AG04450 (cell line): ENCODE measurements at places on chromosomes 3 and 15. TPM values are rescaled to one million over a fixed set of nuclear protein-coding genes. Genes with fewer than 3 reads are reported as not detected.

GRCh38 chr3:39814007-39814406 lies 4.6 kb downstream of the MYRIP start:
- no peak for DNase-seq

- DNase-seq, result no peak
Measured at GRCh38 chr15:79529157-79529785, 97.1 kb downstream of the MINAR1 start.

- no peak for DNase-seq
Measured at GRCh38 chr15:92970656-92971055, 70.5 kb downstream of the CHD2 start.

GRCh38 chr3:197791892-197792647 lies 1.0 kb downstream of the LRCH3 start:
- DNase-seq, result no peak

GRCh38 chr3:73508330-73508954 lies 116.3 kb downstream of the PDZRN3 start:
- peak; percentile 36 for DNase-seq

Gene PLSCR5
- polyA plus RNA-seq, result not detected in 2 replicates

Gene COL6A6
- polyA plus RNA-seq, result not detected in 2 replicates

- no peak for DNase-seq
Measured at GRCh38 chr3:99472385-99472784, 166.0 kb upstream of the COL8A1 start.

DNA sequence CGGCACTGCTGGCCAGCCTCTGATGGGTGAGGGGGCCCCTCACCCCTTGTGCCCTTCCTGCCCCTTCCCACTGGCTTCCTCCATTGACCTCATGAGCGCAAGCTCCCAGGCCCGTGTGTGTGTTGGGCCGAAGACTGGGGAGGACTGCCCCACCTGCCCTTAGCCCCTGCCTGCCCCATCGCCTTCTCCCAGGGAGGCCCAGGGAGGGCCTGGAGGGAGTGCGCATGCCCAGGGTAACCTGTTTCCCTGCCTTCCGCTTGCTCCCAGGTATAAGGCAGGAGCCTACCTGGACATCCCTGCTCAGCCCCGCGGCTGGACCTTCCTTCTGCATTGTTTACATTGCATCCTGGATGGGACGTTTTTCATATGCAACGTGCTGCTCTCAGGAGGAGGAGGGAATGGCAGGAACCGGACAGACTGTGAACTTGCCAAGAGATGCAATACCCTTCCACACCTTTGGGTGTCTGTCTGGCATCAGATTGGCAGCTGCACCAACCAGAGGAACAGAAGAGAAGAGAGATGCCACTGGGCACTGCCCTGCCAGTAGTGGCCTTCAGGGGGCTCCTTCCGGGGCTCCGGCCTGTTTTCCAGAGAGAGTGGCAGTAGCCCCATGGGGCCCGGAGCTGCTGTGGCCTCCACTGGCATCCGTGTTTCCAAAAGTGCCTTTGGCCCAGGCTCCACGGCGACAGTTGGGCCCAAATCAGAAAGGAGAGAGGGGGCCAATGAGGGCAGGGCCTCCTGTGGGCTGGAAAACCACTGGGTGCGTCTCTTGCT lies 8.8 kb downstream of the DLL4 start:
- DNase-seq, result no peak

GRCh38 chr3:163422671-163423070 lies 1655.6 kb downstream of the SI start:
- DNase-seq, result no peak

DNA sequence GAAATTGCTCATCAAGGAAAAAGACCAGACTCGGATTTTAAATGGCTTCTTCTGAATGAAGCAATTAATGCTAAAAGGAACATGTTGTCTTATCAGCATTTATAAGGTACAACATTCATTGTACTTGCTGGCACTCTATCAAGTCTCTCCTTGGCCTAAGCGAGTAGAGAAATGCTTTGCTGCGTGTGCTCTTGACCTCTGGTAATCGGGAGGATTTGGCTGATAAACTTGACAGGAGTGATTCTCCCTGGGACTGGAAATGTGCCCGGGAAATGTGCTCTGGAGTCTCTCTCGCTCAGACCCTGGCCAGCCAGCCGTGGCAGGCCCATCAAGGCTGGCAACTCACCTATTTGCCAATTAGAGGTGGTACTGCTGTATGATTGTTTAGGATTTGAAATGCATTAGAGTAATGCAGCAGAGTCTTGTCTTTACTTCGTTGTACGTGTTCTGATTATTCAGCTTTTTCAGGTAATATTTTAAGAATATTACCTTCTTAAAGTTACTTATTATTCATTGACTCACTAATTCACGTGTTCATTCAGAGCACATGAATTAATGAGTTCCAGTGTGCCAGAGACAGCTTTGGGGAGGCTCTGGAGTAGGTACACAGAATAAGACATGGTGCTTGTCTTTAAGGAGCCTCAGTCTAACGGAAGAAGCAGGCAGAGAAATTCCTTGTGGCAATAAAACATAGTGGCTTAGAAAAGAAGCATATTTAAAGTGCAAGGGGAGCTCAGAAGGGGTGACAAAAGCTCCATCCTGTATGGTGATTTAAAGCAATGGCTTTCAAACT lies 48.0 kb upstream of the TPRG1 start:
- no peak for DNase-seq

Gene PLSCR4
- polyA plus RNA-seq, result 7.9 and 8.5 TPM in 2 replicates

Gene TMEM212
- polyA plus RNA-seq, result not detected in 2 replicates

Gene RBP2
- not detected in 2 replicates for polyA plus RNA-seq

Gene IL5RA
- polyA plus RNA-seq, result not detected in 2 replicates

Gene PAQR5
- 7.9 and 9.7 TPM in 2 replicates for polyA plus RNA-seq

Gene AMIGO3
- 0.11 TPM in 1 of 2 replicates, not detected in the other for polyA plus RNA-seq

- DNase-seq, result no peak
Measured at GRCh38 chr3:24160424-24161095, 215.5 kb downstream of the NR1D2 start.

Gene CYP11A1
- 0.09 and 0.14 TPM in 2 replicates for polyA plus RNA-seq

DNA sequence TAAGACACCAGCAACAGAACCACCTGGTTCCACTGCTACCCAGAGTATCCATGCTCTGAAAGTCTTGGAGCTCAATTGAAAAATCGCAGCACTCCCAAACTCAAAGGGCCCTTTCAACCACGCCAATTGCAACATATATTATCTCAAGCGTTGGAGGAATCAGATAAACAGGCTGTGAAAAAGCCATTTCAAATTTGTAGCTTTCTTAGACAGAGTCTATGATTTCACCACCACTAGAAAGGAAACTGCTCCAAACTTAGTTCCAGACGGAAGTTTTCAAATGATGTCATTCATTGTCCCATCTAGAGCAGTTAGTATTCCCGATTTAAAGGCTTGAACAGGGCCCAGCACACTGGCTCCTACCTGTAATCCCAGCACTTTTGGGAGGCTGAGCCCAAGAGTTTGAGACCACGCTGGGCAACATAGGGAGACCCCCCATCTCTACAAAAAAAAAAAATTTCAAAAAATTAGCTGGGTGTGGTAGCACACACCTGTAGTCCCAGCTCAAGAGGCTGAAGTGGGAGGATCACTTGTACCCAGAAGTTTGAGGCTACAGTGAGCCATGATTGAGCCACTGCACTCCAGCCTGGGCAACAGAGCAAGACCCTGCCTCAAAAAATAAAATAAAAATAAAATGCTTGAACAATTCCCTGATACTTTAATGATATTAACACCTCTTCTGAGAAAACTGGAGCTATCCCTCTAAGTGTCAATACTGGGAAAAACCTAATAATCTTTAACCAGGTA lies 16.8 kb downstream of the TNIK start:
- DNase-seq, result no peak

Gene OXSM
- polyA plus RNA-seq, result 15.9 and 19.7 TPM in 2 replicates

- DNase-seq, result no peak
Measured at GRCh38 chr3:138389144-138389601, 40.8 kb downstream of the MRAS start.

Gene JMJD7
- polyA plus RNA-seq, result 5.1 and 6.9 TPM in 2 replicates

DNA sequence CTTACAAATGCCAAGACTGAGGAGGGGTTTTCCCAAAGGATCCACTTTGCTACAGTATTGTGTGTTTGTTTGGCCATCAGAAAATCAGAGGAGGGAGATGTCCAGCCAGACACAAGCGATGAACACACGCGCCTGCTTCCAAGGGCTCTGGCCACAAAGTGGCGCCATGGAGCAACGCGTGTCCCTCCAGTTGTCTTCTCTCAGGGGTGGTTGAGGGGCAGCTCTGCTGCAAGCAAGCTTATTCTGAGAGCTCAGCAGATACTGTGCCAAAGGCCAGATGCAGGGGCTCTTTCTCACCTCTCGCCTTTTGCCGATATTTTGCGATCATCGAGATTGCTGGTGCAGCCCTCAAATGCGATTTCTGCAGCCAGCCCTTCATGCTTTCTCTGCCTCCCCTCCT lies 88.9 kb upstream of the OSBPL11 start:
- no peak for DNase-seq

Gene OSTN
- polyA plus RNA-seq, result not detected in 2 replicates

DNA sequence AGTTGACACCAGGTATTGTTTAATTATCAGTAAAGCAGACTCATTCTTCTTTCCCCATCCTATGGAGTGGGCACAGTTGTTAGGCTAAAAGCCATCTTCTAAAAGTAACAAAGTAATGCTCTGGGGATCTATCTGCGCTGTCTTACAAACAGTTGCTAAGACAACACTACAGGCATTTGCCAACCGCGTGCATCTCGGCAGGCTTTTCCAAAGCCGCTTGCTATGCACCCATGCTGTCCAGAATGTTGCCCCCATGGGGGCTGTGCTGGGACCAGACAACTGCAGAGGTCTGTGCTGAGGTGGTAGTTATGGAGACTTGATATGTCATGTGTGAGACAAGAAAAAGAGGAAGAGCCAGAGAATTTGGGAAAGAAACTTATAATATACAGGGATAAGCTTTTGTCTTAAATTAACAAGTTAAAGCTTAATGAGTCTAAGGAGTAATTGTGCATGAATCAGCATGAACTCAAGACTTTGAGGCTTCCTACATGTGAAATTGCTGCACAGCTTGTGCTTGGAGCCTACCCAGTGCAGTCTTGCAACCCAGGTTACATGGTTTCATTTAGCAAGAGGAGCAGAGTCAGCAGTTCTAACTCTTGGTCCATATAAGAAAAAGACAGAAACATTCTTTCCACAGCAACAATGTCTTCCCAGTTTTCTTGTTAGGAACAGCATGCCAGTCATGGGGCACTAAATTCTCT lies 38.9 kb upstream of the DCLK3 start:
- DNase-seq, result no peak

Gene CPNE4
- 0.25 TPM in 1 of 2 replicates, not detected in the other for polyA plus RNA-seq

DNA sequence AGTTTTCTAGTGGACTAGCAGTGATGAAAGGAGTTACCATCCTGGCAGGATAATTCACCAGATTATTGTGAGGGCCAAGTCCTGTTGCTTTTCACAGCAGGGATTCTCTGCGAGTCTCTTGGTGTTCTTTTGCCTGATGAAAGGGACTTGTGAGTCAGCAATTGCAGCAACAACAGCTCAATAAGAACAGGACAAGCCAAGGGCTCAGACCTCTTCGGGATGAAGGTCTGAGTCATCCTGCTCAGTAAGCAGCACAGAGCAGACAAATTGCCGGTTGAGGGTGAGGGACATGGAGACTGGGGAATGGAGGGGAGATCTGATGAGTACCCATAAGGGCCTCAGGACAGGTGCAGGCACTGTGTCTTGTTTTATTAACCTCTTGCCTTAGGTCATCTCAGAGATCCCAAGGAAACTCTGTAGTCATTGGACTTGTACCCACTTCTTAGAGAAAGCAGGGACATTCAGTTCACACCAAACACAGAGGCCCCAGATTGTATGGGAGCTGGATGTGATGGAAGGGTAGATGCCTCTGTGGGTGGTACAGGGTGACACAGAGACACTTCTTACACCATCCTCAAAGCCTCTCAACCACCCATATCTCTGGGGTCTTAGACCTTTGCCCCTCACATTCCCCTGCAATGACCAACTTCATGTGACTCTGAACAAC lies 173.8 kb upstream of the TLE3 start:
- peak; percentile 89 for DNase-seq

Gene TMCO5A
- not detected in 2 replicates for polyA plus RNA-seq

DNA sequence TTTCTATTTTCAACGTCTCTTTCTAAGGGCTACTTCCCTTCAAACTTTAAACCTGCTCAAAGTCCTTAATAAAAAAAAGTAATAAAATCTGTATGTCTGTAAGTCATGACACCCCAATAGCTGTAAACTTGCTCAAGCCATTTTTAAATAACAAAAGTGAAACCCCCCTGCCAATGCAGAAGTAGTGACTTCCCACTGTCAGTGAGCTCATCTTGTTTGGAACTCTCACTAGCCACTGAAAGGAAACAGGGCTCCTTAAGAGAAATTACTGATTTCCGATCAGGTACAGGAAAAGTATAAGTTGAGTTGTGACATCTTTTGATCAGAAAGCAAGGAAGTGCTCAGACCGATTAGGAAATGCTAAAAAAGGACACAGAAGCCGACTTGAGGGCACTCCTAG lies 27.6 kb upstream of the GPR171 start:
- DNase-seq, result no peak

DNA sequence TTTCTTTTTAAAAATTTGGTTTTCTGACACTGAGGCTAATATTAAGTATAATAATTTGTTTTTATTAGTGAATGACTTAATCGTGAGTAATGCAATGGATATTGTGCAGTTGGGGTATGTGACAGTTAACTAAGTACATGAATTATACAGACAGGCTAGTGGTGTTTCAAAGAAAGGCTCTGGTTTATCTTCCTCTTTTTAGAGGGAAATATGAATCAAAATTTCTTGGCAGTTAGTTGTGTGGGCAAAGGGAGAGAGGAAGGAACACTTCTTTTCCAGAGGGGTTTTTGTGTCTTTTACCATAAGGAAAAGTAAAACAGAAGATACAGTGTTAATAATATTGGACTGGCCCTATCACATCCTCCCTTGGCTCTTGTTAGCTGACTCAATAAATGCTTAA lies 2.7 kb downstream of the ZNF654 start:
- no peak for DNase-seq

- DNase-seq, result no peak
Measured at GRCh38 chr15:98536976-98537375, 111.4 kb upstream of the IGF1R start.

- no peak for DNase-seq
Measured at GRCh38 chr3:44962621-44963393, 13.2 kb downstream of the ZDHHC3 start.

GRCh38 chr3:31896648-31897433 lies 84.2 kb downstream of the OSBPL10 start:
- no peak for DNase-seq

- no peak for DNase-seq
Measured at GRCh38 chr3:47533996-47534454, 20.5 kb upstream of the ELP6 start.

GRCh38 chr3:152301745-152302181 lies 33.0 kb downstream of the MBNL1 start:
- DNase-seq, result no peak

DNA sequence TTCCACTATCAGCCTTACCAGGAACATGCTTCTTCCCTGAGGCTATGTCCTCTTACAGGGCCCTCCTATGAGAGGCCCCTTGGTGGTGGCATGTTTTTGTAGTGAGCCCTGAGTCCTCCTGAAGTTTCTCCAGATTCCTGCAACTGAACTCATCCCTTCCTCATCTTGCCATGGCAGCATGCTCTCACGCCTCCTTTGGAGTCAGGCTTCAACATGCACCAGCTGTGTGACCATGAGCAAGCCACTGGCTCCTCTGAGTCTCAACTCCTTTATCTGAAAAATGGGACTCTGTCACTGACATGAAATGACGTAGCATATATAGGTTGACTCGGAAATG lies 216.3 kb upstream of the TLE3 start:
- no peak for DNase-seq

Gene HTR3E
- not detected in 2 replicates for polyA plus RNA-seq

- no peak for DNase-seq
Measured at GRCh38 chr15:68603216-68603595, 24.4 kb downstream of the CORO2B start.
